ENCODE measurements at places on chromosomes 7 and 10.

DNA sequence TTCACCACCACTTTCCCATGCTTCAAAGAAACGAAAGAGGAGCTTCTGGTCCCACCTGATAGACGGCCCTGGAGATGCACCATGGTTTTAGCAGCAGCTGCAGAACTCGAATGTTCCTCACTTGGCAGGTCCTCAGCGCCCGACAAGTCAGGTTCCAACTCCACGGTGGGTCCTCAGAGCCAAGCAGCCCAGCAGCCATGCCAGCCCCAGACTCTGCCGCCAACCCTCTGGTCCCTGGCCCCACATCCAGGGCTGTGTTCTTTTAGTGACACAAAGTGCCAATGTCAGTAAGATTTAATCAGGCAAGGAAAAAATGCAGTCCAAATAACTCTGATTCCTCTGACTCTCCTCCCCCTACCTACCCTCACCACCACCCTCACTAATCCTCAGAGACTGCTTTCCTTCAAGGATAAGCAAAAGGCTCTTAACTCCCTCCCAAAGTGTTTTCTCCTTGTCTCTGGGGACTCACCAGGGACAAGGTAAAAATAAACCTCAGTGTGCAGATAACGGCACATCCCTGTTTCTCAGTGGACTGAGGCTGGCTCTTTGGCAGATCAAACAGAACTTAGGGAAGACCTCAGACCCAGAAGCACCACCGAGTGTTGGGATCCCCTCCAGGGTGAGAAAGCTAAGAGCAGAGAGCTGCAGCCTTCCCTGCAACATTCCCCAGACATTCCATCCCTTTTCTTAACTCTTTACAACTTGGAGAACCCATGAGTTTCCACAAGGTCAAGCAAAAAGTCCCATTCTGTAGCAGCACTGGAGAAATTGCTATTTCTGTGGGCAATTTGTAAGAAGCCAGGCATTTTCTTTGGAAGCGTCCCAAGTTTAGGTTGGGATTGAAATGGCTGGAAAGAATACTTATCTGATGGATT, 358.9 kb downstream of the FRMD4A start:
- no peak for DNase-seq

GRCh38 chr7:29565982-29566746, 2.5 kb downstream of the PRR15 start:
- DNase-seq = no peak

DNA sequence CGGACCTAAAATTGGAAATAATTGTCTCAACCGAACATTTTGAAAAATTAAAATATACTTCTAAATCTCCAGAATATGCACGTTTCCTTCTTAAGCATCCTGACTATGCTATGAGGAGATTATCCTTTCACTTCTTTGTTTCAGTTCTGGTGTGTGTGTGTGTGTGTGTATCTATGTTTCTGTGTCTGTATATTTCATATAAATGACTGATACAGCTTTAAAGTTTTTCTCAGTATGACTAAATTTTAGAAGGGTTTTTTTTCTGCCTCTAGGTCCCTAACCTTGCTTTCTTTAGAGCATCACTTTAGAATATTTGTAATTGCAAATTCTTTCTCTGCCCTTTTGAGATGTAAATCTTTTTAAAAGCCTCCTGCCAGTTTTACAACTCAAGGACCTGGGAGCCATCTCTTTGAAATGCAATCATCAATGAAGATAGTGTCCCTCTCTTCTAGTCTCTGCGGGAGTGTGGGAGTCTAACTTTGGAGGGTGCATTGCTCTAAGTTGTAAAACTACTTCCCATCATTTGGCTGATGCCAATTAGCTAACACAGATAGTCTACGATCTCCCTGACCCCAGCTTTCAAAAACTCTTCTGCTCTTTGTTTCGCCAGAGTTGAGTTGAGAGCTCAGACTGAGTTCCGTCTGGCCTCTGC, 782.0 kb upstream of the ZWINT start:
- DNase-seq = no peak

DNA sequence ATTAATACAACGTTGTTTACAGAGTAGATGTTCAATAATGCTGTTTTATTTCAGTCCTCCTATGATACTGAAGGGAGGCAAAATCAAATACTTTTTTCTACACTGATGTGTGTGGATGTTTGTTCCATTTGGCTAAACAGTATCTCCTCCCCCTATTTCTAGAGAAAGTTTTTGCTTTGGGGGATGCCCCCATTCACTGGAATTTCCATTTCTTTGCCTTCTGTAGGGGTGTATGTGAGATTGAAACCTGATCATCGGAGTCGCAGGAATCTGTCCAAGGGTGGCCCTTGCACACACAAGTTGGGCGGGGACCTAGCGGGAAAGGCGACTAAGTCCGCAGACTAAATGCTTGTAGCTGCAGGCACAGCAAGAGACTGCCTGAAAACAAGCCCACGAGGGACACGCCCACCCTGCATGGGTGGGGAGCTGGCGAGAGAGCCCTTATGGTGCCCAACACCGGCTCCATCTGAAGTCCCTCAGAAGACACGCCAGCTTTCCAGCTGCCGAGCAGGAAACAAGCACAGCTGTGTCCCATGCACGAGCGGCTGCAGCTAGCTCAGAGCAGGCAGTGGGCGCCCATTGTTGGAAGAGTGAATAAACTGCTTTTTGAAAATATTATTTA, 58.0 kb downstream of the ESYT2 start:
- DNase-seq = no peak

- DNase-seq = no peak
These were observed 87.4 kb upstream of the WAC start for GRCh38 chr10:28445516-28445915.

GRCh38 chr10:14604181-14605142, 170.2 kb downstream of the FAM107B start:
- no peak for DNase-seq

DNA sequence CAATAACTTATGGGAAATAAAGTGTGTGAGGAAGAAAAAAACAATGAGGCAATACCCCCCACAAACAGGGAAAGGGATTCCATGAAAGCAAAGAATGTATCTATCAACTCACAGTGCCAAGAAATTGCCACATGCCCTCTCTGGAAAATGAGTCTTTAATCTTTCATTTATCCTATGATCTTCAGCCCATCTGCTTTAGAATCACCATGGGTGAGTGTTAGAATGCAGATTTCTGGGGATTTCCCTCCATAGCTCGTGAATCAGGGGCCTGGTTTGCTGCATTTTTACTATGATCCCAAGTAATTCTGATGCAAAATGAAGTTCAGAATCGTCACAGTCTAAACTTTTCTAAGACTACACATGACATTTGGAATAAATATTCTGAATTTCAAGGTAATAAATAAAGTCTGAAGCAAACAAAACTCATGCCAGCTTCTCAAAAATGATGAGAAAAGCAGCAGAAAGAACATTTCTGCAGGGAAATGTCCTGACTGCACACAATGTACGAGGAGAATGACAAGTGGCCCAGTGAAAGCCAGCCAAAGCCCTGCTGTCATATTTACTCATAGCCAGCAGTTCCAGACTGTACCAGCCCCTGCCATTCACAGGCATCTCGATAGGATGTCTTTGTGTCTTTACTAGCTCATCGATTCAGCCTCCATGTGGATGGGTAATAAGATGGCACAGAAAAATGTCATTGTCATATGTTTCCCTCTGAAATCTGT, 167.1 kb downstream of the ELMO1 start:
- DNase-seq = no peak

GRCh38 chr7:82594665-82595064, 151.1 kb upstream of the CACNA2D1 start:
- DNase-seq = no peak

GRCh38 chr7:70681469-70682350, 450.2 kb upstream of the GALNT17 start:
- no peak for DNase-seq

DNA sequence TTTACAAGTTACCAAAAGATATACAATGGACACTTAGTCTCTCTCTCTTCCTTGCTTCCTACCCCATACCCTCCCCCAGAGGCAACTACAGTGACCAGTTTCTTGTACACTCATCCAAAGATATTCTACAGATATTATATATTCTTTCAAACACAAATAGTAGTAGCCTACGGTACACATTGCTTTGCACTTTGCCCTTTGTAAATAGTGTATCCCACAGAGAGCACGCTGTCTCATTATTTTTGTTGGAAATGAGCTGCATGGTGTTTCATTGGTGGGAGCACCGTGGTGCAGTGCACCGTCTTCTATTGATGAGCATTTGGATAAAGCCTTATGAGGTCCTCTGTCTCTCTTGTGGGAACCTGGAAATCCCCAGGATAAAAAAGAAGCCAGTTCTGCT, 24.2 kb downstream of the STRA8 start:
- no peak for DNase-seq

DNA sequence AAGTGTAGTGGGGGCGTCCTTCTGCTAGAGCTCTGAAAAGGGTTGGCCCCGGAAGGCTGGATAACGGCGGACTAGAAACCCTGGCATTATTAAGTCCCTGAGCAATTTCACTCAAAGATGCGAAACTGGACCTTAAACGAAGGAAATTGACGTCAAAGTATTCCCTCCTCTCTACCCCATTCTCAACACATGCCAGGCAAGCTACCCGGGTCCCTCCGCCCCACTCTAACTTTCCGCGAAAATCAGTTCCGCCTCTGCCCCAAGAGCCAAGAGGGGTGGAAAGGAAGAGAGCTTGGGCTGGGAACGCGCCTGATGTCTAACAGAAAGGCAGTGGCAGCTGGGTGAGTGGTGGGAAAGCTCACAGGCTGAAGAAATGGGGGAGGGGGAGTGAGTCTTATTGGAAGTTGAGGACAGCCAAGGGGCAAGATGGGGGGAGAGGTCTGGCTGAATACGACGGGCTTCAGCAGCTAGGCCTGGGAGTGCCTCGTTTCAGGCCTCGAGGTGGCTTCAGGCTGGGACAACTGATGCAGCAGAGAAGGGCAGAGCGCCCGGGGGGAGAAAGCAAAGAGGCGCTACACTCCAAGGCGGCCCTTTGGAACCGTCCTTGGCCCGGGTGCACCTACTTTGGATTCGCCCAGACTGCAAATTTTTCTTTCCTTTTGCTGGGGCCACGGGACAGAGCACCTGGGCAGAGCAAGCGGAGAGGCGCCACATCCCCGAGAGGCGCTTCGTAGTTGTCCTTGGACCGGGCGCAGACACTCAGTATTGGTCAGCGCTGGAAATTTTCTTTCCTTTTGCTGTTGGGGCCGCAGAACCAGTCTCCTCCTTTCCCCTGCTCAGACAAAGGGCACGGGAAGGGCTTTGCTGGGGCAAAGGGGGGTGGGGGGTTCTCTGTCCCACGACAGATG, 2.0 kb upstream of the FEZF1 start:
- no peak for DNase-seq

GRCh38 chr10:80413271-80413996, 5.1 kb downstream of the PRXL2A start:
- DNase-seq = no peak

GRCh38 chr10:84195044-84195830, 900 bp downstream of the CDHR1 start:
- no peak for DNase-seq

DNA sequence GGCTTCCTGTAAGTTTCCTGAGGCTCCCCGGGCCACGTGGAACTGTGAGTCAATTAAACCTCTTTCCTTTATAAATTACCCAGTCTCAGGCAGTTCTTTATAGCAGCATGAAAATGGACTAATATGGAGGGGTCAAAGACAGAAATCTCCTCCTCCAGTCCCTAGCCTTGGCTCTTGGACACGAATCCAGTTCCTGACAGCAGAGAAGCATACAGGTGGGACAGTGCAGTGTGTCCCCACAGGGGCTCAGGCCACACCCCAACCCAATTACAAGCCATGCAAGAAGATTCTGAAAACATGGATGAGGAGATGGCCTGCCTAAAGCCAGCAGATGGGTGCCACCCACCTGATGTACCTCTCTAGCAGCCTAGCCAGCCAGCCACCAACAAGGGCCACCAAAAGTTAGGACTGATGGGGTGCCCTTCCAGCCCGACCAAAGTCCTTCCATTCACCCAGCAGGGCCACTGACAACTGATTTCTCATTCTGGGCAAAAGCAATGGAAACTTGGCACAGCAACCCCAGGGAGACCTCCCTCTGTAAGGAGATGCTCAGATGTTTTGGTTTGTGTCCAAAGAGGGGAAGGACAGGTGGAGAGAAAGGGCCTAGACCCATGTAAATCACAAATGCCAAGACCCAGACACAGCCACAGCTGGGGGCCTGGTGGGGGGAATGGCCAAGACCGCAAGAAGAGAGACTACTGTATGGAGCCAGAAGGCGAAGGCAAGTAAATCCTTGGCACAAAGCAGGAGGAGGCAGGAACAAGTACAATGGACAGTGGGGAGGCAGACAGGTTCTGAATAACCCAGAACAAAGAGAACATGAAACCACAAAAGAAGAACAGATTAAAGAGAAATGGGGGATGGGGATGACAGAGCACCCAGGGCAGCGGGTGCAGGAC, 13.6 kb downstream of the GPRIN2 start:
- DNase-seq = no peak

GRCh38 chr10:84706431-84706830, 378.0 kb downstream of the CCSER2 start:
- no peak for DNase-seq

- no peak for DNase-seq
These were observed 295.9 kb upstream of the ZNF32 start for GRCh38 chr10:43944381-43945093.

- no peak for DNase-seq
These were observed 200.3 kb downstream of the DNAJB6 start for GRCh38 chr7:157537056-157537455.

DNA sequence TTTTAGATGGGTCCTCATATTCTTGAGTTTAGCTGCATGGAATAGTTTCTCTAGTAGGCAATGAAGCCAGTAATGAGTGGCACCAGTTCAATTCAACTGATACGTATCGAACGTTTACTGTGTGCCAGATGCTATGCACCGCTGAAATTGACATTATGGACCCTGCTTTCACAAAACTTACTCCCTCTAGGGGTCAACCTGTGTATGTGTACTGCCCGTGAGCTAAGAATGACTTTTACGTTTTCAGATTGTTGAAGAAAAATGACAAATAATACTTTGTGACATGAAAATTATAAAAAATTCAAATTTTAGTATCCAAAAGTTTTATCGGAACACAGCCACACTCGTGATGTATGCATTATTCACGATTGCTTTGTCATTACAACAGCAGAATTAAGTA, 95.5 kb downstream of the ZMYND11 start:
- no peak for DNase-seq

GRCh38 chr10:70579234-70580002, 23.1 kb downstream of the PRF1 start:
- DNase-seq = no peak

DNA sequence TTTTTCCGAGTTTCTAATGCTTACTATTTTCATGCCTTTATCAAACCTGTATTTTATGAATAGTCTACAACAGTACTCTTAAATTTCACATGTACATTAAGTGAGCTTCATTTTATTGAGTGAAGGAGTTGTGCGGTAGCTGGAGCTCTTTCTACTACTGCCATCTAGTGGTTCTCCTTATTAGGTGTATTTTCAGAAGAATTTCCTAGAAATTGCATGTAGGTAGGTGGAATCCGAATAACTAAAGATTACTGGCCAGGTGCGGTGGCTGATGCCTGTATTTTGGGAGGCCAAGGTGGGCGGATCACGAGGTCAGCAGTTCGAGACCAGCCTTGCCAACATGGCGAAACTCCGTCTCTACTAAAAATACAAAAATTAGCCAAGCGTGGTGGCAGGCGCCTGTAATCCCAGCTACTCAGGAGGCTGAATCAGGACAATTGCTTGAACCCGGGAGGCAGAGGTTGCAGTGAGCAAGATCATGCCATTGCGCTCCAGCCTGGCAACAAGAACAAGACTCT, 38.3 kb downstream of the LRRC72 start:
- DNase-seq = peak; percentile 50
